A549 treated with ZK216348 at 1 μM for 4 hours (cell line): ENCODE measurements at places on chromosomes 16 and 17. TPM values are rescaled to one million over a fixed set of nuclear protein-coding genes. Genes with fewer than 3 reads are reported as not detected.

The CTRL gene
- 1.0 to 2.5 TPM (median 1.4 TPM) in 5 replicates for total RNA-seq

The USP36 gene
- total RNA-seq, result 48.1 to 60.8 TPM (median 55.9 TPM) in 5 replicates

The RGS9 gene
- total RNA-seq, result 6.0 to 10.6 TPM (median 7.1 TPM) in 5 replicates

The BCL6B gene
- not detected in 5 replicates for total RNA-seq

The ENPP7 gene
- total RNA-seq, result not detected in 5 replicates

The EME1 gene
- 14.1 to 17.0 TPM (median 15.3 TPM) in 5 replicates for total RNA-seq

The BLMH gene
- total RNA-seq, result 42.3 to 48.7 TPM (median 44.2 TPM) in 5 replicates

The KRTAP1-3 gene
- total RNA-seq, result not detected in 5 replicates

The KCNH6 gene
- total RNA-seq, result not detected in 5 replicates

The KRTAP9-4 gene
- not detected in 5 replicates for total RNA-seq

The RPUSD1 gene
- 28.5 to 57.2 TPM (median 55.7 TPM) in 5 replicates for total RNA-seq

The GNAO1 gene
- 0.36 to 1.0 TPM (median 0.49 TPM) in 5 replicates for total RNA-seq

The HS3ST3B1 gene
- 0.52 to 0.73 TPM (median 0.68 TPM) in 5 replicates for total RNA-seq

The PLEKHM1 gene
- 15.3 to 24.0 TPM (median 23.0 TPM) in 5 replicates for total RNA-seq

The NLGN2 gene
- total RNA-seq, result 11.6 to 21.8 TPM (median 19.1 TPM) in 5 replicates

The CHST5 gene
- 0.08 TPM in 1 of 5 replicates, not detected in the others for total RNA-seq

The MED31 gene
- 22.3 to 32.6 TPM (median 28.9 TPM) in 5 replicates for total RNA-seq

The PIRT gene
- not detected in 5 replicates for total RNA-seq

The FBXL20 gene
- 6.9 to 9.3 TPM (median 7.4 TPM) in 5 replicates for total RNA-seq

The SCNN1B gene
- total RNA-seq, result 0.09 to 0.34 TPM (median 0.21 TPM) in 5 replicates

The TEDC2 gene
- 12.6 to 24.4 TPM (median 21.2 TPM) in 5 replicates for total RNA-seq

The DBNDD1 gene
- total RNA-seq, result 38.4 to 67.1 TPM (median 61.3 TPM) in 5 replicates

The RNF112 gene
- 0.32 to 0.98 TPM (median 0.51 TPM) in 5 replicates for total RNA-seq

The STXBP4 gene
- 3.0 to 6.2 TPM (median 4.7 TPM) in 5 replicates for total RNA-seq

The NFE2L1 gene
- 95.6 to 133 TPM (median 117 TPM) in 5 replicates for total RNA-seq

The OR3A3 gene
- total RNA-seq, result 0.07 TPM in 1 of 5 replicates, not detected in the others

The QPRT gene
- 0.31 to 1.1 TPM (median 0.87 TPM) in 5 replicates for total RNA-seq

The TBC1D10B gene
- total RNA-seq, result 19.1 to 34.9 TPM (median 33.6 TPM) in 5 replicates
